Stimulated activated CD8-positive, alpha-beta memory T cell treated with anti-CD3 and anti-CD28 coated beads, Interleukin-4, amount 100 ng/mL, for 24 hours (primary cell): ENCODE measurements at places on chromosomes 4 and X.

GRCh38 chrX:38807873-38808272, 6.6 kb downstream of the MID1IP1 start:
- no peak for DNase-seq

DNA sequence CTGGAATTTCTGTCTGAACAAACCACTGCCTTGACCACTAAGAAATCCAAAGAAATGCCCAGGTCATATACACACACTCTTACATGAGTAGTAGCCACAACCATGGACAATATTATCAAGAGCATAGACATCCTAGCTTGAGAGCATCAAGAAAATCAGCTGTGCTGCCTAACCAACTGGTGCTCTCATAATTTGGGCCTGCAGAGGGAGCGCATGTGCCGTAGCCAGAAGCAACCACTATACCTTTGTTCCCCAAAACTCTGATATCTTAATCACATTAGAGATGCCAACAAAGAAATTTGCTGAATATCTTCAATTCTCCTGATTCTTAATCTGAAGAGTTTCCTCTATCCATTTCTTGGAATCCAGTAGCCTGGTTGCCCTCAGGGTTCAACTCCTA, 163.6 kb downstream of the ZNF674 start:
- DNase-seq: peak; percentile 7

DNA sequence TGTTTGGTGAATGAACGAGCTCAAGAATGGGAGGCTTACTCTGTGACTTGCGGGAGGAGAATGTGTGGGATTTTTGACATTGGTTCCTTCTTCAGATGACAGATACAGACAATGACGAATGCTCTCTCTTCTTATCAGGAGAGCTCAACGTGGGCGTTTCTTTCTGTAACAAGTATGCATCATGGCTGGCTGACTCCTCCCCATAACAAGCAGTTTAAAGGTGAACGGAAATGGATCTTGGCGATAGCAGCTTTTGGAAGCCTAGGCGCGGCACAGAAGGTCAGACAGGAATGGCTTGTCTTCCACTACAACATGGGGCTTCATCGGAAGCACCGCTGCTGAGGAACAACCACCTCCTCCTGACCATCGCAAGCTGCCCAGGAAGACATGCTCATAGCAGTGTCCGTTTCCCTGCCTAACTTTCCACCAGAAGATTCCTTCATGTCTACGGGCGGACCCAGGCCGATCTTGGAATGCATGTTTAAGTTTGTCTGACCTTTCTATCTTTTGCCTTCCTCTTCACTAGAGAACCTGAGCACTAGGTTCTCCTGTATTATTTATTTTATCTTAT, 18.3 kb upstream of the ACSL1 start:
- no peak for DNase-seq

DNA sequence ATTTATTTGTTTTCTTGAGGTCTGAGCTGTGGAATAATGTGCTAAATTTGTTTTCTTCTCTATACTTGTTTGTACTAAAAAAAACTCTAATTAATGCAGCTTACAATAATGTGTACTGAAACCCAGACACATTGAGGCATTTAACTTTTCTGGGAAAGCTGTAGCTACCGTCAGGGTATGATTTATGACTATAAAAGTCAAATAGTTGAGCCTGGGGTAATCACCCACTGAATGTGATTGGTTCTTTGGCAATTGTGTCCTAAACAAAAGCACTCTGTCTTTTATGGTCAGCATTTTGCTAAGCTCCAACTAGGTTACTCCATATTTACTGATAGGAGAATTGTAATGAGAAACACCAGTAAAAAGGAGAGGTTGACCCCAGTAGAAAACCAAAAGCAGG, 65.9 kb upstream of the CBLL2 start:
- no peak for DNase-seq
